ENCODE measurements at places on chromosomes 4 and X. TPM values are rescaled to one million over a fixed set of nuclear protein-coding genes. Genes with fewer than 3 reads are reported as not detected.
A peak's percentile ranks its signal among the peaks of the same experiment; 100 is the strongest.

The NMU gene
- total RNA-seq, result 0.54 TPM

The MGARP gene
- 2.3 TPM for total RNA-seq

The SPARCL1 gene
- total RNA-seq, result 0.57 TPM

The GYPE gene
- total RNA-seq, result 0.15 TPM

GRCh38 chrX:7147413-7147977 lies at the start of gene STS:
STS (plus strand) TSS chrX:7147712; CDS start chrX:7253200, 105,488 bp downstream.
- no peak for DNase-seq
- no peaks in the 10 kb centered on the region for H3K36me3 ChIP-seq
- H3K4me1 ChIP-seq, result no peaks in the 10 kb centered on the region
- H3K4me3 ChIP-seq, result peak within 1 kb of the TSS; percentile 68
- no peaks in the 10 kb centered on the region for H3K27me3 ChIP-seq

DNA sequence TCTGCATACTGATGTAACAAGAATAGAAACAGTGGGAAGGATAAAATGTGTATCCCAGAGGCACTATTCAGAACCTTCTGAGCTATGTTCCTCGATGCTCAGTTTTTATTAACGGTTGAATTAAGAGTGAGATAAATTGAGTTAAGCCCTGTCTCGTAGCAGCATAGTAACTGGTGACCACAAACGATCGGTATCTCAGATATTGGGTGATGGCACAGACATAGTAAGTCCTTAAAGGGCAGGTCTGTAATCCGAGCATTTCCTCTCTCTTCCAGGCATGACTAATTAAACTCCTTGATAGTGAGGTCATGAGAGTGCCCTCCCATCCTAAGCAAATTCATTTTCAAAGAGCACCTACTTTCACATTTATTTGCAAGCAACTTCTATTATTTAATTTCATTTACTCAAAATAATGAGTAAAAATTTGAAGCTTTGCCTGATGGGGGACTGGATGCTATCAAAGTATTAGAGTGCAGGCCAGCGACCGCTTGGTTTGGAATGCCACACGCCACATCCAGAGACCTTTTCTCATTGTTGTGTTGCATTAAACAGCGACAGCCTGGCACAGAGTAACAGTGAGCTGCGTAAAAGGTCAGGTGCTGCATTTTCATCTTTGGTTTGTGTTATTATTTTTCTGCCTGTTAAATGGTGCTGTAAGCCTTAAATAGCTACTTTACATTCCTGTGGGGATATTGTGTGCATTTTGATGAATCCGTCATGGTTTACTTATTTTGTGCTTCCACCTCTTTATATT lies 101.9 kb downstream of the PCDH7 start:
- H3K36me3 ChIP-seq, result no peaks in the 10 kb centered on the region
- H3K27me3 ChIP-seq, result no peaks in the 10 kb centered on the region
- H3K4me3 ChIP-seq, result no peak overlapping the region
- peaks cover 2% of the 10 kb centered on the region for H3K4me1 ChIP-seq
- no peak overlapping the region for H3K27ac ChIP-seq
- DNase-seq, result no peak

DNA sequence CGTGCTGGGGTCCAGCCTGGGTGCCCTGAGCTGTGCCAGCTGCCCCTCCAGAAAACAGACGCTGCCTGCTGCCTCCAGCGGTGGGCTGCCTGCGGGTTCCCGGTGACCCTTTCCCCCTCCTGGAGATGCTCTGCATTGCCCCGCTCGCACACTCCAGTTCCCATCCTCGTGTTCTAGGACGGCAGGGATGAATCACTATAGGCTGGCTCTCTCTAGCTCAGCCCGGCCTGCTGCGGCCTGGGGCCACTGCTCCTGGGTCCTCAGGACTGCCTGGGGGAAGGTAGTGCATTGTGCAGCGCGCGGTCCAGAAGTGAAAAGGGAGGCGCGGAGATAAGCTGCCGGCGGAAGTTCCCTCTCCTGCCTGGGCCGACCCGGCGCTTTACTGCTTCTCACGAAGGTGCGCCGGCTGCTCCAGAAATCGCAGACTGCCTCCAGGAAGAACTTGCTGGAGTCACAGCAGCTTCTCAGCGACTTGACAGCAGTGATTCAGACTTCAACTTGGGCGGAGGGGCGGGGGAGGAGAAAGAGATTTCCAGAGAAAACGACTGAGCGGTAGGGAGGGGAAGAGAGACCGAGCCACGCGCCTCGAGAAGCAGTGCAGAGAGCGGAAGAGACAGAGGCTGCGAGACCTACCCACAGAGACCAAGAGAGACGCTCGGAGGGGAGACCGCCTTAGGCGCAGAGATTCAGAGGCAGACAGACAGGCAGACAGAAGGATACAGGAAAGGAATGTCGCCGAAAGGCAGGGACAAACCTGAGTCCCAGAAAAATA lies 6.7 kb upstream of the MSX1 start:
- DNase-seq, result no peak
- H3K27me3 ChIP-seq, result no peaks in the 10 kb centered on the region
- no peak overlapping the region for H3K27ac ChIP-seq
- H3K4me3 ChIP-seq, result peak overlapping the region; percentile 32
- peaks cover 3% of the 10 kb centered on the region for H3K4me1 ChIP-seq

DNA sequence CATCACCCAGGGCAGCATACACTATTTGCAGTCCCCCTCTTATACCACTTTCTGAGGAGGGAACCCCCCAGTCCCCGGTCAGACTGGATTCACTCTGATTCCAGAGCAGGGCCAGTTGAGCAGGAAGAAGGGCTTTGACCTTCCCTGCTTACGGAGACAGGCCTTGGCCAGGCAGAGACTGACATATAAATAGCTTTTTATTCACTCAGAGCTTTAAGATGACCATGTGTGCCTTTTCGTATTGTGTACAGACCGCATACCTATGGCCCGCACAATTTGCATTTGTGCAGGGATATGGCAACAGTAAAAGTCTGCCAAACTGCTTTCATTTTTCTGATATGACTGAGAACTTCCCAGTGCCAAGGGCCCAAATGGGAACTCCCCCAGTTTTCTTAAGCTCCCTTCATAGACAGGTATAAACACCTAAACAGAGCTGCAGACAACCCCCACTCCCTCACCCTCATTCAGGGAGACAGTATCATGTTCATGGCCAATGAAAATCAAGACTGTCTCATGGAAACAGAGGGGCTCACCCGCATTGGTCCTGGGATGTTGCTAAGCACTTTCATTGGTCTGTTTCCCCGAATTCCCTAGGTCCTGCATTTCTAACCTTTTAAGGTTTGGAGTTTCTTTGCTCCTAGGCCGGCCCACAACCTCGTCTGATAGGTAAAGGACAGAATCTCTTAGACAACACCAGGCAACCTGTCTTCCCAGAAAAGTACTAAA lies 86.0 kb downstream of the RTL5 start:
- no peak overlapping the region for H3K4me3 ChIP-seq
- no peak for DNase-seq
- no peaks in the 10 kb centered on the region for H3K36me3 ChIP-seq
- H3K4me1 ChIP-seq, result no peaks in the 10 kb centered on the region

DNA sequence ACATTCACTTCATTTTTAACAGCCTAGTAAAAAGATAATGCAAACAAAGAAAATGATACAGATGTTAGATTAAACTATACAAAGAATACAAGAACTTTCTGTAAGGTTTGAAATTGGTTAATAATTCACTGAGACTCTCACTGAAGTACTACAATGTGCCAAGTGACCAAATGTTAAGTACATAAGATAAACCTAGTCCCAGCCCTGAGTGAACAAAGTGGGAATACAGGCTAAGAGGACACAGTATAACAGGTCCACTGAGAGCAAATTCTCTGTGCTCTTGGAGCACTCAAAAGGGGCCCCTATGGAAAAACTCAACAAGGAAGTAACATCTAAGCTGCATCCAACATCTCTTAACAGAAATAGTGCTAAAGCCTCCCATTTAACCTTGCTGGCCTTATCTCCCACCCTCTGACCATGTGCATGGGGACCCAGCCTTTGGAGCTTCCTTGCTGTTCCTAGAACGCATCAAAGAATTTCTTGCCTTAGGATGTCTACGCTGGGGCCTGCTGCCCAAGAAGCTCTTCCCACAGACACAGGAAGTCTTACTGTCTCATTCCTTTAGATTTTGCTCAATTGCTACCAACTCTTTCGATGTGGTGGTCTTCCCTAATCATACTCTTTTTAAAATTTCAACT lies 113.4 kb downstream of the ZAR1 start:
- no peak overlapping the region for H3K4me3 ChIP-seq
- no peaks in the 10 kb centered on the region for H3K36me3 ChIP-seq
- no peak overlapping the region for H3K27ac ChIP-seq
- no peak for DNase-seq
- no peaks in the 10 kb centered on the region for H3K4me1 ChIP-seq

- no peaks in the 10 kb centered on the region for H3K4me1 ChIP-seq
- no peak overlapping the region for H3K4me3 ChIP-seq
- H3K27ac ChIP-seq, result no peak overlapping the region
- DNase-seq, result no peak
- H3K27me3 ChIP-seq, result no peaks in the 10 kb centered on the region
These were observed 177.4 kb downstream of the PALLD start for GRCh38 chr4:168674077-168674747.

DNA sequence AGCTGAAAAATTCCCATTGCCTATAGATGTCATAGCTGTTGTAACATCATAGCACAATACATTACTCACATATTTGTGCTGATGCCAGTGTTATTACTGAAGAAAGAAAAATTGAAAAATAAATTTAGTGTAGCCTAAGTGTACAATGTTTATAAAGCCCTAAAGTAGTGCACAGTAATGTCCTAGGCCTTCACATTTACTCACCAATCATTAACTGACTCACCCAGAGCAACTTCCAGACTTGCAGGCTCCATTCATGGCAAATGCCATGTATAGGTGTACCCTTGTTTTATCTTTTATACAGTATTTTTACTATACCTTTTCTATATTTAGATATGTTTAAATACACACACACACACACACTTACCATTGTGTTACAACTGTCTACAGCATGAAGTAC lies 265.4 kb upstream of the MAGEB18 start:
- DNase-seq, result no peak
- H3K27me3 ChIP-seq, result no peaks in the 10 kb centered on the region

DNA sequence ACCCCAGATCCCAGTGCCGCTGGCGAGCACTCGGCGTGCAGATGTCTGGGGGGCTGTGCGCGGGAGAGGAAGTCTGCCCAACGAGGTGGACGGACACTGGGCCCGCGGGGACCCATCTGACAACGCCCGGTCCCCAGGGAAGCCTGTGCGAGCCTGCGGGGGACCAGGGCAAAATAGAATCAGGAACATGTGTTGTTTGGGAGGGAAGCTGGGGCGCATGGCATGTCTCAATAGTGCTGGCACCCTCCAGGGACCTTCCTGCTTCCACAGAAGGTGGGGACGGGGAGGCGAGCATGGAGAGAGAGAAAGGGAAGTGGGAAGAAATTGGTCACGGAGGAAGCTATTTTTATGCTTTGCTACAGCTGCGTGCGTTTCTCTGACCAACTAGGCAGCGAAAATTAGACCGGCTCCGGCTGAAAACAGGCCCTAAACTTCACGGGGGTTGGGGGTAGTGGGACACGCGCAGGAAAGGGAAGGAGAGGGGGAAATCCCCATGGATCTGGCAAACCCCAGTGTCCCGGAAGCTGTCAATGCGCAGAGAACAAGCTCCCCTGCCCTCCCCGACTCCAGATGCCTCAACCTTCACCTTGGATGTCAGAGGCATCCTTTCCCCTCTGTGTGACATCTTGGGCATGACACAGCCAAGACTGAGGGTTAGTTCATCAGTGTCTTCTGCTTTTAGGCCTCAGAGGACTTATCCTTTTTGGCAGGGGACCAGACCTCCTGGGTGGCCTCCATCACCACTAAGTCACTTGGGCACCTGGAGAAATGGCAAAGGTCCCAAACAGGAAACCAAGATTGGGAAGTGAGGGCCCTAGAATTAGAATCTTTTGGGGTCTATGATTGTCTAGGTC lies 169.8 kb upstream of the BCOR start:
- no peak for DNase-seq
- peaks cover 4% of the 10 kb centered on the region for H3K4me1 ChIP-seq
- H3K4me3 ChIP-seq, result peak overlapping the region; percentile 53
- no peak overlapping the region for H3K27ac ChIP-seq
- H3K36me3 ChIP-seq, result no peaks in the 10 kb centered on the region
- H3K27me3 ChIP-seq, result no peaks in the 10 kb centered on the region

DNA sequence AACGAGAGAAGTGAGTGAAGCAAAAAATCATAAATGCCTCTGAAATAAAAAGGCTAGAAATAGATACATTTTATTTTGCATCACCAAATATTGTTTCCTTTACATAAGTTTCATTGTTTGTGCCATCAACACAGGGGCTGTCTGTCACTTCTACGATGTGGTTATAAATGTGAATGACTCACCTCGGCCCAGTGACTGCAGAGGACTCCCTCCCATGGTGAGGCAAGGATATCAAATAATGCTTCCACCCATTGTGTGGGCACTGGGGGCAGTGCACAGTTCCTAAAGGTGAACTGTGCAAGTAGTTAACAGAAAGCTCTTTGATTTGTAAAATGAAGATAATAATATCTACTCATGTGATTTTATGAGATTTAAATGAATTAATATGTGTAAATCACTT lies 230.3 kb upstream of the NEIL3 start:
- no peaks in the 10 kb centered on the region for H3K4me1 ChIP-seq
- no peak for DNase-seq
- no peaks in the 10 kb centered on the region for H3K27me3 ChIP-seq
- no peak overlapping the region for H3K4me3 ChIP-seq

GRCh38 chr4:156778606-156779005 lies 193.0 kb downstream of the PDGFC start:
- no peak for DNase-seq
- H3K4me3 ChIP-seq, result no peak overlapping the region
- H3K27ac ChIP-seq, result no peak overlapping the region

DNA sequence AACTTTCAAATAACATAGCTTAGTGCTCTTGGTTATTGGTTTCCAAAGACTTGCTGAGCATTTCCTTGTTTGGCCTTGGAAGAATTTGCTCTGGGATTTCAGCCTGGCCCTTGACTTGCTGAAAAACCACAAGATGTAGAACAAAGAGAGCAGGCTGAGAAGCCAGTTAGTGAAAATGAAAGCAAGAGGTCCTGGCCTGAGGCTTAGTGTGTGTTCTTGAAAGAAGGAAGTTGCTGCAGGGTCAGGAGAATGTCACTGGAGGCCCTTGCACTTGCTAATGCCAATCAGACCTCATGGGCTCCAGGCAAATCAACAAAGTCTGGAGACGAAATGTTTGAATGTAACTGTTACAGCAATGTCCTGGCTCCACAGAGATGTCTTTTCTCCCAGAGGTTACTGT lies 79.4 kb downstream of the SYNPO2 start:
- no peak overlapping the region for H3K4me3 ChIP-seq
- H3K27me3 ChIP-seq, result no peaks in the 10 kb centered on the region
- no peak for DNase-seq
- H3K36me3 ChIP-seq, result no peaks in the 10 kb centered on the region
- H3K27ac ChIP-seq, result no peak overlapping the region
- no peaks in the 10 kb centered on the region for H3K4me1 ChIP-seq

DNA sequence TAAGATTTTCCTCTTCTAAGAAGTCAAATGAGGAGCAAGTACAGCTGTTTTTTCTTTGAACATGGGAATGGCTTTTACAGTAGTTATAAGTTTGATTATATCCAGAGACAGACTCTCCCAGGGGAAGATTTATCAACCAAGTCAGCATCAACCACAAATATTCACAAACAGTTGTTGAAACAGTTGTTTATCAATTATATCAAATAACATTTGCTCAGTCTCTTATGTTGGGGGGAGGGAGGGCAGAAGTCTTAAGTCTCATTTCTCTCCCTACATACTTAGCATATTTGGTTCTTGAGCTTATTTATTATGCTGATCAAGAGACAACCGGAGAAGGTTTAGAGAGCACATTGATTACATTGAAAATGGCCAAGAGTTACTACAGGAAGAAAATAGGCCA lies 110.1 kb downstream of the FBXO8 start:
- no peak overlapping the region for H3K27ac ChIP-seq
- no peaks in the 10 kb centered on the region for H3K27me3 ChIP-seq
- DNase-seq, result no peak
- no peaks in the 10 kb centered on the region for H3K4me1 ChIP-seq
- H3K36me3 ChIP-seq, result no peaks in the 10 kb centered on the region

All from Panc1 (cell line).